ENCODE measurements at places on chromosomes 12 and 14. TPM values are rescaled to one million over a fixed set of nuclear protein-coding genes. Genes with fewer than 3 reads are reported as not detected.

Gene FGF6
- total RNA-seq, result not detected

Gene RALGAPA1
- 24.7 TPM for total RNA-seq

Gene CEBPE
- not detected for total RNA-seq

Gene RPS29
- total RNA-seq, result 1,266 TPM

Gene PPFIA2
- total RNA-seq, result not detected

Gene UBE2N
- total RNA-seq, result 135 TPM

Gene OASL
- total RNA-seq, result 0.36 TPM

Gene THAP2
- 2.8 TPM for total RNA-seq

Gene RTN1
- 0.28 TPM for total RNA-seq

Gene RAB21
- total RNA-seq, result 22.4 TPM

Gene DCN
- total RNA-seq, result 21.3 TPM

Gene FBLN5
- total RNA-seq, result 0.90 TPM

Gene NEMP1
- total RNA-seq, result 6.3 TPM

Gene CLEC4C
- total RNA-seq, result not detected

Gene LRRC10
- not detected for total RNA-seq

Gene KERA
- not detected for total RNA-seq

Gene MYF5
- total RNA-seq, result not detected

Gene SIX6
- not detected for total RNA-seq

Gene STXBP6
- not detected for total RNA-seq

Gene POTEG
- not detected for total RNA-seq

Gene TNS2
- 19.8 TPM for total RNA-seq

Gene IGF1
- 0.09 TPM for total RNA-seq

Gene PZP
- total RNA-seq, result 1.5 TPM

Gene TRIM9
- total RNA-seq, result under 0.01 TPM

Gene MYO1A
- not detected for total RNA-seq

Gene NEDD8
- 253 TPM for total RNA-seq

Gene PRH2
- total RNA-seq, result not detected

Gene PTGER2
- total RNA-seq, result not detected

Gene ATF7
- 8.4 TPM for total RNA-seq

Gene OAS3
- 5.5 TPM for total RNA-seq

Gene NYNRIN
- total RNA-seq, result 8.0 TPM

Data from endothelial cell of coronary artery (primary cell).